Stimulated activated CD4-positive, alpha-beta T cell treated with anti-CD3 and anti-CD28 coated beads, TNF-alpha, amount 100 ng/mL, for 4 hours (primary cell): ENCODE measurements at places on chromosomes 6 and 20.

DNA sequence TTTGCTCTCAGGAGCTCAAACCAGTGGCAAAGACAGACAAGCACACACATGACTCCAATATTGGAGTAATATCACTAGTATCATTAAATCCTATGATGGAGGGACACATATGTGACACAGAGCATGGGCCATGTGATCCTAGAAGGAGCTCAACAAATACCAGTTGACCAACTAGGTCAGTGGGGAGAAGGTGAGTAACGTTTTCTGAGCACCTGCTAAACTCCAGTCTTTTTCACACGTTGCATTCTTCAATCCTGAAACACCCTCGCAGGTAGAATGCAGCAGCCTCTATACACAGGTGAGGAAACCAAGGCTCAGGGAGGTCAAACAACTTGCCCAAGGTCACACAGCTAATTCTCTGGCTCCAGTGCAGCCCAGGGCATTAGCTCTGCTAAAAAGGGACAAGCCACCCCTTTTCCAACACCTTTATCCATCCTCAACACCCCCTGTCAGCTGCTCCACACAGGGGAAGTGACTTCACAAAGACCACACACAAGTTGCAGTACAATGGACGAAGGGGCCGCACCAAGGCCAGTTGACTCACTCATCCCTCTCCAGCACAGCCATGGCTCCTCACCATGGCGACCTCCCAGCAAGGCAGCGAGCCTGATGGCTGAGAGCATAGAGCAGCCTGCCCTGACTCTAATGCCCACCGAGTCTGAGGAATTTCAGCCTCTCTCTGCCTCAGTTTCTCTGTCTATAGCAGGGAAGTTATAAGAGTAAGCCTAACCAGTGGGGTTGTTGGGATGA is 4.4 kb downstream of the CAPN11 start:
- no peak for DNase-seq

- peak; percentile 40 for DNase-seq
Observed at GRCh38 chr20:45095805-45096238, 5.1 kb downstream of the KCNS1 start.

DNA sequence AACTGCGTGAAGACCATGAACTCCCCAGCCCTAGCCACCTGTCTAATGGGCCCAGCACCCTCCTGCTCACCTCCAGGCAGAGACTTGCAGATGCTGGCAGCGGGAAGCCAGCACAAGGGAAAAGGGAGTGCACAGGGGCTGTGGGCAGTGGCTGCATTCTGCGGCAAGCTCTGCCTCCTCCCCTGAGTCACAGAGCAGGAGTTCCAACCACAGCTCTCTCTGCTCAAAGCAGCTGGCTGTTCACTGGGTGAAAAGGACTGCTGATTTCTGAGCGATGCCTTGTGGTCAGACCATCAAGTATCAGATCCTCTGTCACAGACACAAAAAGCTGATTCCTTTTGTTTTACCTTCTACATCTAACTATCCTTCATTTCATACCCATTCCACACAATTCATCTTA is 10.5 kb downstream of the NKX2-2 start:
- DNase-seq: no peak

- DNase-seq: no peak
Observed at GRCh38 chr6:25057111-25057905, 121.5 kb upstream of the RIPOR2 start.

DNA sequence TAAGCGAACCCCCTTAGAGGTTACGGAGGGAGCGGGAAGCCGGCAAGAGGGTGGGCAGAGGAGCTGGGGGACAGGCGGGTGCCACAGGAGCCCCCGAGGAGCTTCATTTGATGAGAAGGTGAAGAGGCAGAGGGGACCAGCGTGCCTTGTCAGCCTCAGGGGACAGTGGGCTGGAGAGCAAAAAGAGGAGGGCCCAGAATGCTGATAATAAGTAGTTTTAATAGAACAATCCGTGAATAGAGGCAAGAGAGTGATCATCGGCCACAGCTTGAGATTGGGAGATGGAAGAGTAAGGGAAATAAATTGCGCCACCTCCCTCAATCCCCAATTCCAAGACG is 1.3 kb downstream of the COL19A1 start:
- no peak for DNase-seq

DNA sequence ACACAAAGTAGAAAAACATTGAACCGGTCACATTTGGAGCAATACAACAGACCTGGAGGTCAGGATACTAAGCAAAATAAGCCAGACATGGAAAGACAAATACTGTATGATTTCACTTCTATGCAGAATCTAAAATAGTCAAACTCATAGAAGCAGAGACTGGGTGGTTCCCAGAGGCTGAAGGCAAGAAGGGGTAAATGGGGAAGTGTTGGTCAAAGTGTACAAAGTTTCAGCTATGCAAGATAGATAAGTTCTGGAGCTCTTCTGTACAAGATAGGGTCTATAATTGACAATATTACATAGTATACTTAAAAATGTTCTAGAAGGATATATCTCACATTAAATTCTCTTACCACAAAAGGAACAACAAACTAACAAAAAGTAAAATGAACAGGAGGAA is 70.3 kb downstream of the TMEM244 start:
- DNase-seq: no peak

GRCh38 chr6:169265486-169266131 is 12.0 kb upstream of the THBS2 start:
- DNase-seq: no peak

DNA sequence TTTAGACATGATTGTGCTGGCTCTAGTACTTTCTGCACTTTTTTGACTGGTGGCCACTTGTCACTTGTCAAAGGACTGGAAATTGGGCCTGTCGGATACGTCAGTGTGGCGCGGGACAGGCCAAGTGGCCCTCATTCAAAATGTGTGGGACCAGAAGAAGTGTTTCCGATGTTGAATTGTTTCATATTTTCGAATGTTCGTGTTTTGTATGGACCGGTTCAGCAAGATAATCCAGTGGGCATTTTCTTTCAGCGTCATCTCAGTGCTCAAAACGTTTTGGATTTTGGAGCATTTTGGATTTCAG is 3.5 kb downstream of the KIF25 start:
- no peak for DNase-seq

DNA sequence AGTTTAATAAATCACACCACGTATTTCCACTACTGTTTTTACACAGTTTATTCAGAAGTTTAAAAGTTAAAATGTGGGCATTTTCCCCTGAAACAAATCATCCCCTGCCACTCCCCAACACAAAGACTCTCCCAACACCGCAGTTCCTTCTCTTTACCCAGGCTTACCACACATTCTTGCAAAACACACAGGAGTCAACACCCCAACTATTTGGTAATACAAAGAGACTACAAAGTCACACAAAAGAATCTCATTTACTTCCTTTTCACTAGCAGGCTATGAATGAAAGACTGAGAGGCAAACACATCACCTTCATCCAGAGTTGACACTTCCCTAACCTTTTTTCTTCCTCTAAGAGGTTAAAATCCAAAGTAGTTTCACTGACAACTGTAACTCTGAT is 51.1 kb downstream of the KCTD20 start:
- DNase-seq: no peak

- DNase-seq: no peak
Observed at GRCh38 chr6:46733341-46733801, 1.8 kb downstream of the PLA2G7 start.

GRCh38 chr6:124203101-124203811 is 399.6 kb downstream of the NKAIN2 start:
- no peak for DNase-seq

DNA sequence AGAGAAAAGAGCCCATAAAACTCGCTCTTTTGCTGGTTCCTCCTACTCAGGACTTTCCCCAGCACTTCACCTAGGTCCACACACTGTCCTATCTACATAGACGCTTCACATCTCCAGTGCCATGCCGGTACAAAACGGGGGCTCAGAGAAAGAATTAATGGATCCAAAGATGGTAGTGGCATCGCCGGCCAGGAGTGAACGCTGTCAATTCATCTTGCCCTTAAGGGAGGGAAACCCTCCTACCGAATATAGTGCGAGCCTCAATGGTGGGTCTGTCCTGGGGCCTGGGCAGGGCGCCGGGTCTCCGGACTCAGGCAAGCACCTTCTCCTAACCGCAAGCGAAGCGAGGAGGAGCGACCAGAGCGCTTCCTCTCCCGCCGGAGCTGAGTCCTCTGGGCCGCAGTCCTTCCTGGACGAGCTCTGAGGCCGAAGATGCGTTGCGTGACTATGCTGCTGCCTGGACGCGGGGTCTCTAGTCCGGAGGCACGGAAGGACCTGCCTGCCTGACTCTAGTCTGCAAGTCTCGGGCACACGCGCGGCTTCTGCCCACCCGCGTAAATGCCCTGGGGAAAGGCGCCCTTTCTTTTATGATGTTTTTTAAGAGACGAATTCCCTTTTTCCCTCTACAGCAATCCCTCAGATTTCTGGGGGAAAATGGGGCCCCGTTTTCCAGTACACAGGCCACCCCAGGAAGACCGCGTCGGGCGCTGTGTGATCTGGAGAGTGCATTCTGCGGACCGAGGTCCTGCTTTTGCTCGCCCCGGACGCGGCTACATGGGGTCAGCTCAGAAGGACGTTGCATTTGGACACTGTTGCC is 100.1 kb upstream of the PRDM1 start:
- no peak for DNase-seq

DNA sequence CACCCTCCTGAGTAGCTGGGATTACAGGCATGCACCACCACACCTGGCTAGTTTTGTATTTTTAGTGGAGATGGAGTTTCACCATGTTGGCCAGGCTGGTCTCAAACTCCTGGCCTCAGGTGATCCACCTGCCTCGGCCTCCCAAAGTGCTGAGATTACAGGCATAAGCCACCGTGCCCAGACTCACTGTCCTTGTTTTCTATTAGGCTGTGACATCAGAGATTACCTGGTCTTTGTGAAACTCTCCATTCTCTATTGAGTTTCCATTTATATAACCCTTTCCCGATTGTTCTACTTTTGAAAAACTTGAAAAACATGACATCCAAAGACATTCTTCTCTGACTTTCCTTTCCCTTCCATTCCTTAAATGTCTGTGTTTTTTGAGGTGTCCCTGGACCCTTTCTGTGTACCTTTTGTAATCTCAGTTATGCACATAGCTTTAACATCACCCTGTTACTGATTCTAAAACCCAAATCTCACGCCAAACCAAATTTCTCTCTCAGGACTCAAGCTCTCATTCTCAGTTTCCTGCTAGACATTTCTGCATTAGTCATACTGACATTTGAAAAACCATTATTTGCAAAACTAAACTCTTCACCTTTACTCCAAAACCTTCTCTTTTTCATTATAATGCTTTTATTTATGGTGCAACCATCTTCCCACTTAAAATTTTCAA is 137.0 kb downstream of the KHDC1L start:
- DNase-seq: no peak

DNA sequence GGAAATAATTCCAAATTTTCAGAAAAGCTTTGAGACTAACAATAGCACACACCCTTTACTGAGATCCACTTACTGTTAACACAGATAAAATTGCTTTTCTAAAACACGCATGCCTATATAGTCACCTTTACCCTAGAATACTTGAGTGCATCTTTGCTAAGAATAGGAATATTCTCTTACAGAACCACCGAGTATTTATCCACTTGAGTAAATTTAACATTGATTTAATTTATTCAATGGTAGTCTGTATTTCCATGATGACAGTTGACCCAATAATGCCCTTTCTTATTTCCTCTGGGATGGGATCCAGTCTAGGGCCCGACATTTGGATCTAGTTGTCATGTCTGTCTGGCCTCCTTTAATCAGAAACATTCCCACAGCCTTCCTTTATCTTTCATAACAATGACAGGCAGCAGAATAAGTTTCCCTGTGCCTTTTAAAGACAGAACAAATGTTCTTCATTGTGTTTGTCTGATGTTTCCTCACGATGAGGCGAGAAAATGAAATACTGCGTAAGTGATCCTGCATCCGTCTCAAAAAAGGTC is 56.6 kb upstream of the ERVFRD-1 start:
- DNase-seq: no peak

- no peak for DNase-seq
Observed at GRCh38 chr6:125828476-125829039, 37.8 kb downstream of the NCOA7 start.

- no peak for DNase-seq
Observed at GRCh38 chr6:14735956-14736486, 509.8 kb upstream of the JARID2 start.

GRCh38 chr20:12984069-12984765 is 24.6 kb upstream of the SPTLC3 start:
- DNase-seq: no peak

GRCh38 chr6:78867020-78867369 is 356 bp upstream of the IRAK1BP1 start:
- no peak for DNase-seq

DNA sequence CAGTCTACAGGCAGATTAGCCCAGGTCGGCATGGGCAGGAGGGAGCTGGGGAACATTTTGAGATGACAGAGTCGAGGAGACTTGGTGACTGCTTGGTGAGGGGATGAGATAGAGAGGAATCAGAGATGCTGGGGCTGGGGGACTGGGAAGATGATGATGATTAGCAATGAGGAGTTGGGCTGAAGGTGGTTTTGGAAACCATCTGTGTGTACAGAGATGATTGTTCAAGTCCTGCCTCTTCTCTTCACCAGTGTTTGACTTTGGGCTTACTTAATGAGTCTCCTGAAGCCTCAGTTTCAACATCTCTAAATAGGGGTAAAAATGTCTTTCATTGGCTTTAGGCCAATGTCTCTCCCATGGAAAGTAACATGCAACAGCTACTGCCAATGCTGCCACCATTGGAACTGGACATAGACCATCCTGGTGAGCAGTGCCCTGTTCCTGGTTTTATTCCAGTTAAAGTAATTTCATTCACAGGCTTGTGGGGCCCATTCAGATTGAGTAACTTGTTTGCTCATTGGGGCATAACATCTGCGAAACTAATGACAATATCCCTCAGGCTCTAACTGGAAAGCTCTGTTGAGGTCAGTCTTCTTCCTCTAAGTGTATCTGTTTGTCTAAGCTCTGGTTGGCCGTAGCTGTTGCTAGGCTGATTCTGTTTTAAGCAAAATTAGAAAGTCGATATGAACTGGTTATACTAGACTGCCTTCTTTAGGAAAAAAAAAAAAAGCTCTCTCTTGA is 99.1 kb downstream of the ARMC2 start:
- no peak for DNase-seq

- DNase-seq: no peak
Observed at GRCh38 chr20:41437836-41438235, 71.2 kb upstream of the EMILIN3 start.

DNA sequence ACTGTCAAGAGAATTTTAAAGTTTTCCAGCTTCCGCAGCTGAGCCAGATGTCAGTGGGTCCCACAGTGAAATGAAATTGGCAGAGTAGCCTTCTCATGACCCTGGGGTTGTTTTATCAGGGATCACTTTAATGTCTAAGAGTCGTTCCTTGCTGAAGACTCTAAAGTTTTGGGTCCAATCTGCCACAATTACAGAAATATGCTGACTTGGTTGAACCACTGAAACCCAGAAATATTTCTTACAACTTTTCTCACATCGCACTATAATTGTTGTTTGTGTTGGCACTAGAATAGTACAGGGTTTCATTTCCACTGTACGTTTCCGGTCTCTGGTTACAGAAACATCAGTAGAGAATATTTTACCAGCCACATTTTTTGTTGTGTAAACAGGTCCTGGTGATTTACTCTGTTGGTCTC is 109.0 kb downstream of the HMGCLL1 start:
- no peak for DNase-seq

- no peak for DNase-seq
Observed at GRCh38 chr20:37970856-37971245, 62.4 kb downstream of the TTI1 start.
